ENCODE measurements at places on chromosomes 4 and X.

- DNase-seq: no peak
Observed at GRCh38 chr4:188552741-188553275, 413.6 kb downstream of the TRIML1 start.

DNA sequence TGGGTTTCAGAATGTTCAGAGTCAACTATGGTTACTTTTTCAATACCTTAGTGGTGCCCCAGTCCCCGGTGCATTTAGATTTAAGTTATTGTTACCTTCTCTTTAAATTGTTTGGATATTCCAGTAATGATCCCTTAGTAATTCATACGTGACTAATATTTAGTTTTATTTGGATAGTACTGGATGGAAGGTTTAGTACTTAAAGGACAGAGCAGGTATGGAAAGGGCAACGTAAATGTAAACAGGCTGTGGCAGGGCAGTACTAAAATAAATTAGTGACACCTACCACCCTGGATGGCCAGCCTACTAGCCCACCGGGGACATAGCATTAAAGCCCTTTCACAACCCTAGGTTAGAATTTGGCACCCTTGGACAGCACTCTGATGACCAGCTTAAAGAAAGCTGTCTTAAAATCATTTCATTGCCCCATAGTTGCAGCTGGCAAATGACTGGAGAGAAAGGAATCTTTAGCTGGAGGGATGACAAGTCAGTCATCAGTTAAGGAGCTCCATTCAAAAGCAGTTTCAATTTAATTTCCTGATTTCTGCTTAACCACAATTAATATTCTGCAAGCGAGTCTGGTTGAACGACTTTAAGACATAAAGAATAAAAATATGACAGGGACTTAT is 16.4 kb downstream of the PLP1 start:
- DNase-seq: no peak

- DNase-seq: no peak
Observed at GRCh38 chr4:185966997-185967775, 101.8 kb upstream of the TLR3 start.

DNA sequence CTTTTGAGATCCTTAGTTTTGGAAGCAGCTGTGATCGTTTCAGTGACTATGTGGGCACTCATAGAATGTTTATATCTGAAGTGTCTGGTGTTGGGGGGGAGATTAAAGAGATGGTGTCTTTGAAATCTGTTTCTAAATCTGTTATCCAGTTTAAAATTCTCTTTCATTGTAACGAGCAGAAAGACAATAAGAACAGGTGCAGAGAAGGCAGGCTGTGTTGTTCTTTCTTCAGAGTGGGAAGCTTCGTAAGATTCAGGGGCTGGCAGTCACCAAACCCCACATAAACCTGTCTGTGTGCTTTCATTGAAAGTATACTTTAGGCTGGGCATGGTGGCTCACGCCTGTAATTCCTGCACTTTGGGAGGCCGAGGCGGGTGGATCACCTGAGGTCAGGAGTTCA is 16.3 kb upstream of the DHRSX start:
- no peak for DNase-seq

DNA sequence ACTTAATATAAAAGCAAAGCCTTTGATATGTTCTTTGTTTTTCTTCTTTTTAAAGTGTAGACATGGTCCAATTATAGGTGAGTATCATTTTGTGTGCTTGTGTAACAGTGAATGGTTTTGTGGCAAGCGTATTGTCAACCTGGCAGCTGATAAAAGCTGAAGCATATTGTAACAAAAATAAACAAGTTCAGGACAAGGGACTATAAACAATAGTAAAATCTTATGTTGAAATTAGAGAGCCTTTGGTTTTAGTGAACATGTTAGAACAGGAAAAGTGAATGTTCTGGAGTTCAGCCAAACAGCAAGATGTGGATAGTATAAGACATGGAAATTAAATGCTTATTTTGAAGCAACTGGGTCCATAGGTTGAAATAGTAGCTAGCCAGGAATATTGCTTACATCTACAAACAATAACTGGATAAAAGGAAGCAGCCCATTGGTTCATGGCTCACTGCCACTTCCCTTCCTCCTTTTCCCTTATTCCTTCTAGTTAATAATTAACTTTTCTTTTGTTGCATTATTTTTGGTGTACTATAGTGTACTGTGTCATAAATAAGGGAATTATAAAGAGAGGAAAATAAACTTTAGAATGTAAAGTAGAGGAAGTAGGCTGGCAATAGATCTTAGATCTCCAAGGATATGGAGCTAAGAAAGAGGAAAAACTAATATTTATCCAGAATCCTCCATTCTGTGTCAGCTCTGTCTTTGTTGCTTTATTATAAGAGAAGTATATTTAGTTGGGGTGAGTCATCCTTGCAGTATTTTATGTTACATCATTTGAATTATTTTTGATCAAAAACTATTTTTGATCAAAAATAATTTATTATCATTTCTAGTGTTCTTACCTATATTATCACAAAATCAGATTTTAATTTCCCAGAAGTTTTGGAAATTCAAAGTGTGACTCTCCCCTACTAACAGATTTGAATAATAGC is 65.6 kb downstream of the MRPL1 start:
- DNase-seq: no peak

GRCh38 chr4:163157157-163157556 is 9.5 kb downstream of the NAF1 start:
- no peak for DNase-seq

DNA sequence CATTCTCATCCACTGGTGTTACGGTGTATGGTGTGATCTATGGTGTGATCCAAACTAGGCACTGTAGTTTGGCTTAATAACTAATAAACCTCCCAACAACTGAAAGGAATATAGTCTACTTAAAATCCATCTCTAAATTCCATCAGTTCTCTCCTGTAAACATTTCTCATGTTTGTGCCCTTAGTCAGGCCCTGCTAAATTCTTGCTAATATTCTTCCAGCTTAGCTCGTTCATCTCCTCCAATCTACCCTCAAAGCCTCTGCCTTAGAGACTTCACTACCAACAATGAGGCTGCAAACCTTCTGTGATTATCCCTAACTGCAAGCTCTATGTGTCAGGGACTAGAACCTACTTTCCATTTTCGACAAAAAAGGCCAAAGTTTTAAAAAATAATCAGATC is 28.1 kb downstream of the ZAR1 start:
- DNase-seq: no peak

DNA sequence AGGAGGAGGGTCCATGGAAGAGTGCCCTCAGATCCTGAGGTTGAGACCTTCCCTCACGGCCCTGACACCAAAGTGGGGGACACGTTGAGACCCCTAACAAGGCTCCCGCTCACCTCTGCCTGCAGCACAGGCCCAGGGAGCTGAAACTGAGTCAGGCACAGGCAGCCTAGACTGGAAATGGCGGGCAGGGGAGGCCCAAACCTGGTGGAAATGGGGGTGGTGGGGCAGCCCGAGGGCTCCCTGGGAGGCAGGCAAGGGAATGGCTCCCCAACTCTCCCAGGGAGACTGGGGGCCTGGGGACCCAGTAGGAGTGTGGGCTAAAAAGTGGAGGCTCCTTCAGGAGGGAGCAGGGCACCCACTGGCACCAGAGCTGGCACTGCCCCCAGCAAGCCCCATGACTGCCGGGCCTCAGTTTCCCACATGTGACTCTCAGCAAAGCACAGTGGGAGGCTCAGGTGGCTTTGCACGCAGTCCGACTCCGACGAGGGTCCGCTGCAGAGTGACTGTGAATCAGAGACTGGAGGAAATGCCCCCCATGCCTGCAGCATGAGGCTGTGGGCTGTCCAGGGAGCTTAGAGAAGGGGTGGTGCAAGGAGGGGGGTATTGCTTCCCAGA is 5.9 kb downstream of the NKX1-1 start:
- no peak for DNase-seq

DNA sequence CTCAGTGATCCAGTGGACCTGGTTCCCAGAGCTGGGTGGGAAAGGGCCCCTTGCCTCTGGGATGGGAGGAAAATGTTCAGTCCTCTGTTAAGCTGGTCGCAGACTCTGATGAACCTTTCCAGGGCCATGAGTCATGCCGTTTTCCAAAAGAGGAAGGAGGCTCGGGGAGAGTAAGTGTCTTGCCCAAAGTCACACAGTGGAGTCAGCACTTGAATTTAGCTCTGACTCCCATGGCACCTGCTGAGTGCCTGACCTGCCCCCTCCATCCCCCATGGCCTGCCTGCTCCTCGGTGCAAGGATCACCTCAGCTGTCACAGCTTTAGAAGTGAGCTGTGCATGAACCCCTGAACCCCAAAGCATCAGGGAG is 14.0 kb upstream of the KIAA0232 start:
- no peak for DNase-seq

DNA sequence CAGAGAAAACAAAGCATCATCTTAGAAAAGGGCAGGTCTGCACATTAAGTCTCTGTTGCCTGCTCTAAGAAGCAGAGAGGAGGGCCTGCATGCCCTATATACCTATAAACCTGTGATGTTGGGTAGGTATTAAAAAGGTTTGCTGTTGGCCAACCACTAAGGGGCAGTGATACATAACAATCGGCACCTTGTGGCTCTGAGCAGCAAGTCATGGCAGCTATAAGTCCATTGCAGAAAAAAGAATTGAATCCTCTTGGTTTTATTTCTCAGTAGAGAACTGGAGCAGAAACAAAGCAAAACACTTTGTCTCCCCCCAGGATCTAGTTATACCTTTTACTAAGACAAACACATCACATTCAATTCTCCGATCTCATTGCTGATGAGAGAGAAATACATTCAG is 1364.4 kb downstream of the STIM2 start:
- peak; percentile 77 for DNase-seq

DNA sequence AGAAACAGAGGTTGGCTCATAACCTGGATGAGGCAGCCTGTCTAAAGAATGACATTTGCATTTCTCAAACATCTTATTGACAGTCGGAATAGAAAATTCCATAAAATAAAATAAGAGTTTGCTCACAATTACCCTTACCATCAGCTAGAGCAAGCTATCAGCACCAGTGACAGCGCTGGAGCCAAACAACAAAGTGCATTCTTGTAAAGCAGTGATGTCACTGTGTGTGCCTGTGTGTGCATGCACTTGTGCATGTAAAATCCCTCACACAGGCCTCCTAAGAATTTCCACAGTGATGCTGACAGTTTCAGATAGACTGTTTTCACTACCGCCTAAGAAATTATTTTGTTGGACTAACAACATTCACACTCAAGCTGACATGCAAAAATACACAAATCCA is 77.6 kb downstream of the EVC2 start:
- no peak for DNase-seq

GRCh38 chrX:136687457-136687856 is 39.5 kb downstream of the CD40LG start:
- DNase-seq: no peak

- no peak for DNase-seq
Observed at GRCh38 chr4:70062000-70062399, 11.8 kb downstream of the HTN1 start.

GRCh38 chr4:102815981-102816380 is 11.4 kb downstream of the UBE2D3 start:
- DNase-seq: no peak

DNA sequence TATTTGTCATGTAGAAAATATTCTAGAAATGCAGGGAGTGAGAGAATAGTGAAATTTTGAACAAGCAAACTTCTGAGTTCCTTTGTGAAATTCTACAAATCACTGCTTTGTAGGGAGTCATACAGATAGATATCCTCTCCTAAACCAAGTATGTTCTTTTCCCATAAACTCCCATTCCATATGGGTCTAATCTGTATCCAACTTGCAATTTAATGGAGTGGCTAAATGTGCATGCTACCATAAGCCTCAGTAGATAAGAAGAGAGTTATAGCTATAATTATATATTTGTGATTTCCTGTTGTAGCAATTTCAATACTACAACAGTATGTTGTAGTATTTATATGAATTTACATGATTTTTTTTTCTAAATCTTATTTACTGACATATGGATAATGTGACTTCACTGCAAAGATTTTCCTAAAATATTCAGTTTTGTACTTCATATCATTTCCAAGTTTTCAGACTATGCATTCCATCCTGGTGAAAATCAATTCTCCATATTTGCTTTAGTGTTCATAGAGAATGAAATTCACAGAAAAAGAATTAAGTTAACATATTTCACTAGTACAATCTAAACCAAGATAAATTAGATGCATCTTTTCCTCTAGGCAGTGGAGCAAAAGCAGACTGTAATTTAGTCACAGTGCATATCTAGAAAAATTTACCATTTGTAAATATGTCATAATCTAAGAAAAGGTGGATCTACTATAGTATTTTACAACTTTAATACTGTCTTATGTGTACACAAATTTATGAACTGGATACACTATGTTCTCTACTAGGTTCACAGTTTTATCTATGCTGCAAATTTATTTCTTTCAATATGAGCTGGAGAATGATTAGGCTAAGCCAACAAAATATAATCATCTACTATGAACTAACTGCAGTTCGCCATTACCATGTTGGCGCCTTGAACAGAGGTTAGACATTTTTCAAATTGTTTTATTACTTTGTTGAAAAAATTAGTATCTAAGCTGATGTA is 372.9 kb upstream of the NDST3 start:
- no peak for DNase-seq

GRCh38 chrX:133745349-133745748 is 240.0 kb downstream of the GPC3 start:
- no peak for DNase-seq

GRCh38 chrX:39576041-39576872 is 521.5 kb downstream of the BCOR start:
- DNase-seq: peak; percentile 63

- no peak for DNase-seq
Observed at GRCh38 chr4:122679317-122679716, 53.2 kb upstream of the BBS12 start.

DNA sequence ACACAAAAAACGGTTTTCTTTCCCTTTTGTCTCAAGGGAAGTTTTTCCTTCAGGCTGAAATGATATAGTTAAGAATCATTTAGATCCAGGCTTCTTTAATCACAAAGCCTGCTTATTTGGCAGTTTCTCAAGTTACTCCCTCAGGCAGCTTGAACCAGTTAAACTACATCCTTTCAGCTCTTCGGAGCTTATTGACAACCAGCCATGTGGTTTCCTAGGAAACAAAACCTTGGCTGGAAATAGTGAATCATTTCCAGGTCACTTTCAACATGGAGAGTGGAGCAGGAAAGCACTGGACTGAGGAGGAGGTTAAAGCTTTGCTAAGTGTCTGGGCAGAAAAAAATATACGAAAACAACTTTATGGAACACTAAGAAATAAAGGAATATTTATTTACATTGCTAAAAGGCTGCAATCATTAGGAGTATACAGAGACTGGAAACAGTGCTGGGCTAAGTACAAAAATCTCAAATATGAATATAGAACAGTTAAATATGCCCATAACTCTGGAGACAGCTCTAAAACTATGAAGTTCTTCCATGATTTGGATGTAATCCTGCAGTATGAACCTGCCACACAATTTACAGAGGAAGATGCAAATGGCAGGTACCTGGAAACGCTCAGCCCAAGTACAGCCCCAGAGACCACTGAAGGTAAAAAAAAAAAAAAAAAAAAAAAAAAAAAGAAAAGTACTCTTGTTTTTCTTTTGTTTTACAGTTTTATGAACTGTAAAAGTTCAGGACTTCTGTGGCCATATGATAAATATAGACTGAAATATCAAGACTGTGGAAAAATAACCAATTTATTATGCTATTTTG is 23.2 kb upstream of the AASDH start:
- peak; percentile 52 for DNase-seq

DNA sequence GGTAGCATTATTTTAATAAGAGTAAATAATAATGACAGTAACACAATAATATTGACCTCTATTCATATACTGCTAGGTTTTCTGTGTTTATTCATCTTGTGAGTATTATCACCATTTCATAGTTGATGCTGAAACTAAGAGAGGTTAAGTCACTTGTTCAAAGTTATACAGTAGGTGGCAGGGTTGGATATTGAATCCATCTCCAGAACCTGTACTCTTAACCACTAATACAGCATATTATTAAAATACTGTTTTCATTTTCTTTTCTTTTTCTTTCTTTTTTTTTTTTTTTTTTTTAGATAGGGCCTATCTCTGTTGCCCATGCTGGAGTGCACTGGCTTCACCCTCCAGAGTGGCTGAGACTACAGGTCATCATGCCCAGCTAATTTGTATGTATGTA is 7.1 kb upstream of the ELF2 start:
- DNase-seq: no peak

All from endodermal cell (in vitro differentiated cells).